ENCODE measurements at places on chromosomes 7 and 10.

DNA sequence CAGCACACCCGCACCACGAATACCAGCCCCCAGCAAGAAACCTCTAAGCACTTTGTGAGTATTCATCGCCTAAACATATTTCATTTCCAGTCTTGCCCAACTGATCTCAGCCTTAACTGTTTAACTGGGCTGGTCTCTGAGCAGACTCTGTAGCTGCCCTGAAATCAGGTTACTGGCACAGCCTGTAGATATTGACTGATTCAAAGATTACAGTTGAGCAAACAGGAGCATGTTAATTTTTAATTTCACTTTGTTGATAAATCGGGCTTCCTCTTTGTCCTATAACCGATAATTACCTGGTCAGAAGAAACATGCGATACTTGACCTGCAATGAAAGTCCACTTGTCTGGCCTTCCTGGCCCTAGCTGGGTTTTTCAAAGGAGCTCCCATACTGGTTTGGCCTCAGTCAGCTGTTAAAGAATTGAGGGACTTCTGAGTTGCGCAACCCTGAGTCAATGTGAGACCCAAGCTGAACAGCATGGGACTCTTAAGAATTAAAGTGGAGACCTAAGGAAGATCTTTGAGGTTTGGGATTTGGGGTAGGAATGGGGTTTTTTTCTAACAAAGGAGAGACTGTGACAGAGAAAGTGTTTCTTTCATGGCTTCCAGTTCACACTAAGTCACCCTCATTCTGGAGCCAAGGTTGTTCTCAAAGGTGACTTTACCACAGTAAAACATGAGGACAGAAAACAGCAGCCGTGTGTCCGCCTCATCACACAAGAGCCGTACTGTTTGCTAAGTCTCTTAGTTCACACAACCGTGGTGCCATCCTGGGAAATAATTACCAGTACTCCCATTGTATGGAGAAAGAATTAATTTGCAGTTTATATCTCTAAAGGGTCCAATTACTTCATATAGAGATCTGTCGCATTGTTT is 75.9 kb downstream of the PPP1R3C start:
- H3K27ac ChIP-seq: no peak overlapping the region
- no peak for DNase-seq
- no peaks in the 10 kb centered on the region for H3K36me3 ChIP-seq
- no peak overlapping the region for H3K4me3 ChIP-seq

DNA sequence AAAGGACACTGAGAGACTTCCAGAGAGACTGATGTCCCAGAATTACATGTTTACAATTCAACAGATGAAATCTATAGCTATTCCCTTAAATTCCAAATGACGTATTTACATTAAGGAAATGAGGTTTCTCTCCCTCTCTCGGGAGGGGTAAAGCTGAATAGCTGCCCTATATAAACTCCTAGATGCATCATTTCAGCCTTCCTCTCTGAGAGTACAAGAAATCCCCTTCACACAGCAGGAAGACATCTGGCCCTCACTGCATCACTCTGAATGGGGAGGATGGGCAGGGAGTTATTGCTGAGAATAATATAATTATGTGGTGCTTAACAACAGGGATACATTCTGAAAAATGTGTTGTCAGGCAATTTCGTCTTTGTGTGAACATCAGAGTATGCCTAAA is 11.0 kb downstream of the POT1 start:
- peaks cover 2% of the 10 kb centered on the region for H3K36me3 ChIP-seq
- H3K27me3 ChIP-seq: no peaks in the 10 kb centered on the region
- H3K27ac ChIP-seq: no peak overlapping the region

DNA sequence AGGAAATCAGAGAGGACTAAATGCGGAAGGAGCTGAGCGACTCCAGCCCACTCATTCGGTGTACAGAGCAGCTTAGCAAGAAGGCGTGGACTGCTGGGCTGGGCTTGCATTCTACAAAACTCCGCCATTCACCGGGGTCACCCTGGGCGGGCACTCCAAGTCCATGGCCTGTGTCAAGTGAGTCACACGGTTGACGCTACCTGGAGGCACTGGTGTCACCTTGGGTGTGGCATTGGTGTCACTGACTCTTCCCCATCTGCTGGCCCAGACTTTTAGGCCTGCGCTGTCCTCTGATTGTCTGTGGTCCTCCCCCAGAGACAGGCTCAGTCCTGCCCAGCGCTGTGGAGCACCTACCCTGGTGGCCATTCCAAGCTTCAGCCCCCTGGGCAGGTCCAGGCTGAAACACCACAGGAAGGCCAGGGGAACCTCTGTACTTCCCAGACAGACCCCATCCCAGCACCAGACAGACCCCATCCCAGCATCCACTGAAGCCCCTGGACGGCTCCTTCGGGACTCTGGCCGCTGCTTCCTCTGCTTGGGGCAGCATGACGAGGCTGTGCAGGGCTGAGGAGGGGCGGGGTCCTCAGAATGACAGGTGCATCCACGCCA is 30.6 kb upstream of the CNPY1 start:
- no peak overlapping the region for H3K27ac ChIP-seq
- H3K4me1 ChIP-seq: no peaks in the 10 kb centered on the region
- H3K36me3 ChIP-seq: no peaks in the 10 kb centered on the region
- no peak for DNase-seq
- no peak overlapping the region for H3K4me3 ChIP-seq
- H3K27me3 ChIP-seq: no peaks in the 10 kb centered on the region

- no peaks in the 10 kb centered on the region for H3K36me3 ChIP-seq
- no peaks in the 10 kb centered on the region for H3K27me3 ChIP-seq
- no peak overlapping the region for H3K4me3 ChIP-seq
Measured at GRCh38 chr10:18340496-18341051, 200.3 kb downstream of the CACNB2 start.

- H3K27me3 ChIP-seq: no peaks in the 10 kb centered on the region
- DNase-seq: no peak
- H3K27ac ChIP-seq: no peak overlapping the region
- H3K4me1 ChIP-seq: no peaks in the 10 kb centered on the region
Measured at GRCh38 chr7:126236261-126236660, 1016.5 kb downstream of the GRM8 start.

GRCh38 chr10:22259280-22259679 is 41.5 kb upstream of the EBLN1 start:
- no peaks in the 10 kb centered on the region for H3K27me3 ChIP-seq
- no peaks in the 10 kb centered on the region for H3K36me3 ChIP-seq
- H3K27ac ChIP-seq: no peak overlapping the region
- DNase-seq: no peak

- no peak overlapping the region for H3K27ac ChIP-seq
- H3K27me3 ChIP-seq: no peaks in the 10 kb centered on the region
- no peaks in the 10 kb centered on the region for H3K36me3 ChIP-seq
Measured at GRCh38 chr7:96654630-96655188, 54.9 kb downstream of the SEM1 start.

DNA sequence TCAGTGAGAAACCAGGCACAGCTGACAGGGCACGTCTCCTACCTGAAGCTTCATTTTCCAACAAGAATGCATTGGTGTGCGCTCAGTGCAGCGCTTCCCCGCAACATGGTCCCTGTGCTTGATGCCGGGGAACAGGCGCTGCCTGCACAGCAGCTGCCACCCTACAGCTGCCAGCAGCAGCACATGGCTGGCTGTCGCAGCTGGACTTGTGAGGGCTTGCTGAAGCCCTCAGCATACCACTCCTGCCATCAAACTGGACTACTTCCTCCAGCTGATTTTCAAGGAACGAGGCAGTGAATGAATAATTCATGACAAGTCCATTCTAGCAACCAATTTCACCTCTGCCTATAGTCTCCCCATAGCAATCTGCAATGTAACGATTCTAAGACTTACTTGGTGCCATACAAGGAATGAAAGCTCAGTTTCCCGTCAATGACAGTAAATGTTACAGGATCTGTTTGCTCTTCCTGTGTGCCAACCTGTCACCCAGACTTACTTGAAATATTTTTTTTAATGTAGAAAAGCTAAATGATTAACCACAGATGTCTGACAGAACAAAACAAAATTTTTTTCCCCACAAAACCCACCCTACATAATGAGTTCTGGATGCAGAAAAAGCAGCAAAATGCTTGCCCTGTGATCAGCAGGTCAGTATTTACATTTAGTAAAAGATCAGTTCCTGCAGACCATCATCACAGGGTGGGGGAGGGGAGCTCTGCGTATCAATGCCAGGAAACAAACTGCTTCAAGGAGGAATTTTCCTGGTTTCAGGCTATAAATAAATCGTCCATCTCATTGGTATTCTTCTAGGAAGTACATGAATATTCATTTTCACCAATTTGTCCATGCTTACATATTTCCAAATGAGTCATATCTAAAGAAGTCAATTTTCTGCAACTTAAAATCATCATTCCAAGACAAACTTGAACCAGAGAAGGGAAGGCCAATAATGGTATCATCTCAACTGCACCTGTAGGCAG is 140.6 kb downstream of the ALOX5 start:
- no peaks in the 10 kb centered on the region for H3K36me3 ChIP-seq
- DNase-seq: no peak
- no peaks in the 10 kb centered on the region for H3K4me1 ChIP-seq
- H3K27me3 ChIP-seq: no peaks in the 10 kb centered on the region
- no peak overlapping the region for H3K4me3 ChIP-seq
- H3K27ac ChIP-seq: no peak overlapping the region

- no peaks in the 10 kb centered on the region for H3K27me3 ChIP-seq
- H3K4me3 ChIP-seq: no peak overlapping the region
- H3K4me1 ChIP-seq: no peaks in the 10 kb centered on the region
- H3K36me3 ChIP-seq: no peaks in the 10 kb centered on the region
- H3K27ac ChIP-seq: no peak overlapping the region
Measured at GRCh38 chr7:133367561-133367960, 114.7 kb downstream of the EXOC4 start.

DNA sequence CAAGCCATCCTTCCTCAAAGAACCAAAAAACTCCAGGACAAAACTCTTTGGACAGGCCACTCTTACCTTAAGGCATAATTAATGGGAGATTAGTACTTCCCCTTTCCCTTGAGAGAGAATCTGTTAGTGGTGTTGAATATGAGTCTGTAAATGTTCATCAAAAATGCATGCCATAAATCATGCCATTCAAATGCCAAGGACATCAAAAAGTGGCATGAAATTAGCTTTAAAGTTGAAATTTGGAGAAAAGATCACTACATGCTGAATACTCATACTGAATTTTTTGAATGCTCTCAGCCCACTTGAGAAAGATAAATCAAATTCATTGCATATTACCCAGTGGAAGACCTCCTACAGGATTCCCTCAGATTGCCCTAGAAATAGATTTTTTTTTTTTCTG is 6.7 kb downstream of the NRCAM start:
- H3K36me3 ChIP-seq: no peaks in the 10 kb centered on the region
- no peak overlapping the region for H3K27ac ChIP-seq
- no peaks in the 10 kb centered on the region for H3K4me1 ChIP-seq
- no peak for DNase-seq
- no peak overlapping the region for H3K4me3 ChIP-seq
- peaks cover 4% of the 10 kb centered on the region for H3K27me3 ChIP-seq

DNA sequence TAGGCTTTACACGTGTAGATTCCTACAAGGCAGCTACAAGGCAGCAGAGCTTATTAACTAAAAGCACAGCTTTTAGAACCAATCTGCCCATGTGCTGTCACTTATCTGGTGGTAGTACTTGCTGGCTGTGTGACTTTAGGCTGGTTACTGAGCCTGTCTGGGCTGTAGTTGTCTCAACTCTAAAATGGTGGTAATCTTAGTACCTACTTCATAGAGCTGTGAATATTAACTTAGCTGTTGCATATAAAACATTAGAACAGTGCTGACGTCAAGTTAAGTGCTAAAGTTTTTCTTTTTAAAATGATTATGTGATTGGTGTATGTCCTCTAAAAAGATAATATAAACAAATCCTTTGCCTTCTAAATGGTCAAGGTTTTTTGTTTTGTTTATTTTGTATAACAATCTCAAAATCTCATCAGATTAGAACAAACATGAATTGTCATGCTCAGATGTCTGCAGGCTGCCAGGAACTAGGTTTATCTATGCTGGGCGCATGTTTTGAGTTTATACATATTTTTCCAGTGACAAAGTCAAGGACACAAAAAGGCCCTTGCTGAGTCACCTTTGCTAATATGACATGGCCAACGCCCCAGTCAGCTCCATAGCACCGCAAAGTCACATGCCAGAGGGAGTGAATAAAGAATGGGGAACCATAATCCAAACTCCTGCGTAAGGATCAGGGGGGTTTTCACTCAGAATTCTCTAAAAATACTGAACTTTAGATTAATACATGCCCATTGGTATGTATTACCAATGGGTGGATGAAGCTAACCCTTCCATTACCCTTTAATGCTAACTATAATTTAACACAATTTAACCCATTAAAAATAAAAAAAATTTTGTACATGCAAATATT is 39.8 kb upstream of the ARL4A start:
- no peak for DNase-seq
- H3K4me3 ChIP-seq: no peak overlapping the region
- H3K27me3 ChIP-seq: no peaks in the 10 kb centered on the region
- no peaks in the 10 kb centered on the region for H3K4me1 ChIP-seq

DNA sequence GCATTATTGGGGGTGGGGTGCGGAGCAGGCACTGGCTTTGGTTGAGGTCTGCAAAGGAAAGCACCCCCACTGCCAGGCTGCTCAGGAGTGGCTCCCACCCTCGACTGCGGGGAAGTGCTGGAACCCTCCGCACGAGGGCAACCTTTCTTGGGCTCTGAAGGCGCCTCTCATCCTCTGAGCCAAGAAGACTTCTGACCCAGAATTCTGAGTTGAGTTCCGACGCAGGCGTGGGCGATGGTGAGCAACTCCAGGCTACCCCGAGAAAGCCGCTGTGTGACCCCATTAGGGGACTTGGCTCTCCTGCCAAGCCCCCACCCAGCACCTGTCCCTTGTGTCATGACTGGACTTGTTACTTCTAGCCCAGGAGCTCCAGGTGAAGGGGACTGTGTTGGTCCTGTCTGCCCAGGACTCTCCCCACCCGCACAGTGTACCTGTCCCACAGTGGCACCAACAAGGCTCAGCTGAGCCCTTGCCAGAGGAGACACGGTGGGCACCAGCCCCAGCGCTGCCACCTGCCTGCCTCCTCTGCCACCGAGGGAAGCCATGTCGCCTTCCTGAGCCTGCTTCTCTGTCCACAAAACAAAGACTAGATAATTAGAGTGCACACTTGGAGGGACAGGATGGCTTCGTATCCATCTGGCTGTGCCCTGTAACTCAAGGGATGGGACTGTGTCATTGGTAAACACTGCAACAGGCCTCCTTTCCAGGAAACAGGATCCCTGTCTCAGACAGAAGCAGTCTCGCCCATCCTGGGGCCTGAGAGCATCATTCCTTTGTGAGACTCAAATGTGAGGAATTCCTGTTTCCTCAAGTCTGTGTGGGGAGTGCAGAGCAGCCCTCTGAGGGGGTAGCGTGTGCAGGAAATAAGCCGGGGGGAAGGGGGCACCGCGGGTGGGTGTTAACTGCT is 128.8 kb downstream of the LHPP start:
- no peaks in the 10 kb centered on the region for H3K36me3 ChIP-seq
- H3K27me3 ChIP-seq: no peaks in the 10 kb centered on the region
- H3K4me3 ChIP-seq: no peak overlapping the region
- H3K4me1 ChIP-seq: no peaks in the 10 kb centered on the region
- H3K27ac ChIP-seq: no peak overlapping the region

- H3K36me3 ChIP-seq: no peaks in the 10 kb centered on the region
- H3K4me1 ChIP-seq: no peaks in the 10 kb centered on the region
- no peaks in the 10 kb centered on the region for H3K27me3 ChIP-seq
- no peak for DNase-seq
- H3K4me3 ChIP-seq: no peak overlapping the region
- no peak overlapping the region for H3K27ac ChIP-seq
Measured at GRCh38 chr7:145431834-145432233, 596.0 kb upstream of the TPK1 start.

GRCh38 chr10:123398180-123398591 is 244.0 kb downstream of the BUB3 start:
- DNase-seq: no peak
- no peak overlapping the region for H3K4me3 ChIP-seq
- no peaks in the 10 kb centered on the region for H3K27me3 ChIP-seq
- H3K27ac ChIP-seq: no peak overlapping the region
- no peaks in the 10 kb centered on the region for H3K36me3 ChIP-seq

All from effector memory CD4-positive, alpha-beta T cell (primary cell).